ENCODE measurements at places on chromosomes 7 and 10.

DNA sequence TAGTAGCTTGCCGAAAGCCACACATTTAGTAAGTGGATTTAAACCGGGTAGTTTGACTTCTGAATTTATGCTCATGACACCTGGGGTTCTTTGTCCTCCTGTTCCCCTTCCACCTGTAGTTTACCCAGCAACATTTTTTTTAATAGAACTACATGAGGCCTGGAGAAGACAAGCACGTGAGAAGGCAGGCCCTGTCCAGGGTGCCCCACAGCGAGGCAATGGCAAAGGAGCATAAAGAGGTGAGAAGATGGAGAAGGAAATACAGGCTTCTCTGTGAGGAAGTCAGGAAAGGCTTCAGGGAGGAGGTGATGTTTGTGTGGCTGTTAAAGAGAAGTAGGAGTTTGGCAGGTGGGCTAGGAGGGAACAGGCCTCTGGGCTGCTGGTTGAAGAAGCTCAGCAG, 50.3 kb upstream of the LAMB1 start:
- DNase-seq = no peak
- no peaks in the 10 kb centered on the region for H3K27me3 ChIP-seq
- no peaks in the 10 kb centered on the region for H3K36me3 ChIP-seq
- H3K4me1 ChIP-seq = no peaks in the 10 kb centered on the region

GRCh38 chr10:99124376-99124775, 111.3 kb downstream of the HPSE2 start:
- no peak overlapping the region for H3K4me3 ChIP-seq
- no peaks in the 10 kb centered on the region for H3K27me3 ChIP-seq
- no peak overlapping the region for H3K27ac ChIP-seq
- DNase-seq = no peak
- no peaks in the 10 kb centered on the region for H3K36me3 ChIP-seq
- no peaks in the 10 kb centered on the region for H3K4me1 ChIP-seq

DNA sequence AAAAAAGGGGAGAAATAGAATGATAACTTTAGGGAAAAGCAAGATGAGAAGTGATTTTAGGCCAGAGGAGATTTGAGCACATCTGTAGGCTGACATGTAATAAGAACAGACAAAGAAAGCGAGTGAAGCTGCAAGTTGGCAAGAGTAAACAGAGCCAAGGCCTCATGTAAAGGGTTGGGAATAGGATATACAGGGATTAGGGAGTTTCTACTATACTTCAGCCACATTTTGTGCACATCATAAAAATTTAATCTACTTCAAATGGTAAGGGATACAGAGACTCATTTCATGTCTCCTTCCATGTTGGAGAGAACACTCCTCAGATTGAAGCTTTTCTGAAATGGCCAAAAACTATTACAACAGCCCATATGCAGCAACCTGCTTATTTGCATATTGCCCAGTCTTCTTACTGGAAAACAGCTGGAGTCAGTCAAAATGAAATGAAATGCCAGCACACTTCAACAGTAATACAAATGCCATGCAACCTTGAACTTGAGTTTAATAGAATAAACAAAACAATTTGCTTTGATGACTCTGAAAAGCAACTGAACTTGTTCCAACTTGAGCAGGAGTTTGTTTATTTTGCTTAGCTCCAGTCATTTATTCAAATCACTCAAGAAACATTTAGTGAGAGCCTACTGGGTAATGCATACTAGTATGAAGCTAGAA, 49.9 kb downstream of the NRCAM start:
- no peaks in the 10 kb centered on the region for H3K36me3 ChIP-seq
- no peaks in the 10 kb centered on the region for H3K27me3 ChIP-seq
- H3K4me1 ChIP-seq = no peaks in the 10 kb centered on the region

DNA sequence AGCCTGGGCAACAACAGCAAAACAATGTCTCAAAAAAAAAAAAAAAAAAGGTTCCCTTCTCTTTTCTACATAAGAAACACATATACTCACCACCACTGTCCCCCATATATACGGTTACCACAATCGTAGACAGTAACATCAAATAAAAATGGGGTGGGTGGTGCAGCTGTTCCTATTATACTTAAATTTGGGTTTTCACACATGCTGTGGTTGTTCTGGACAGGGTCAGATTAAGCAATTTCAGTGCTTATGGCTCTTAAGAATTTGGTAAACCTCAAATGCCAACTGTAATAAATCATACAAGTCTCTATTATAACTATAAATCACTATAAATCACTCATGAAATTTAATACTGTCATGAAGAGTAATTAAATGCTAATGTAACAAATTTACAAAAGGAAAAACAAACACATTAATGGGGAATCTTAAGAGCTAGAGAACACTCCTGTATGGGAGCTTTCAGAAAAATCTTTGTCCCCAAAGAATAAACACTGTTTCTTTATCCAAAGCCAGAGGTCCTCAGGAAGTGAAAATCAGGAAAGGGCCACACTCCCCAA, 143.6 kb downstream of the GLI3 start:
- H3K36me3 ChIP-seq = no peaks in the 10 kb centered on the region
- no peaks in the 10 kb centered on the region for H3K27me3 ChIP-seq
- H3K4me3 ChIP-seq = no peak overlapping the region
- DNase-seq = no peak
- peaks cover 18% of the 10 kb centered on the region for H3K4me1 ChIP-seq

DNA sequence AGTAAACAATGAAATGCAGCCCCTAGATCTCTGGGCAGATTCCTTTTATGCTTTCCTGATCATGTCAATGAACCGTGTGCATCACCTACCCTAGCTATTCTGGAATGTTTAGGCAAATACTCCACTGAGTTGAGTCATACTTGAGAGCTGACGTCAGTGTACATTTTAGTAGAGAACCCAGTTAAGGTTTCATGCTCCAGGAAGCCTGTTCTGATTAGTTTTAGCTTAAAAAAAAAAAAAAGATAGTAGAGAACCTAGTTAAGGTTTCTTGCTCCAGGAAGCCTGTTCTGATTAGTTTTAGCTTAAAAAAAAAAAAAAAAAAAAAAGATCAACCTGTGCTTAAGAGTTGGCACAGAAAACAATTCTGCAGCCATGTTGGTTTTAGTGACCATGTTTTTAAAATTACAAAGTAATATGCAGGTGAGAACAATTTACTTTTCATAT, 3.7 kb upstream of the MCU start:
- H3K4me3 ChIP-seq = no peak overlapping the region
- H3K27me3 ChIP-seq = no peaks in the 10 kb centered on the region
- peaks cover 34% of the 10 kb centered on the region for H3K4me1 ChIP-seq
- H3K36me3 ChIP-seq = no peaks in the 10 kb centered on the region
- peak overlapping the region; percentile 96 for H3K27ac ChIP-seq

Data from gastrocnemius medialis (tissue), 4 donors.